ENCODE measurements at places on chromosomes 4 and X.

DNA sequence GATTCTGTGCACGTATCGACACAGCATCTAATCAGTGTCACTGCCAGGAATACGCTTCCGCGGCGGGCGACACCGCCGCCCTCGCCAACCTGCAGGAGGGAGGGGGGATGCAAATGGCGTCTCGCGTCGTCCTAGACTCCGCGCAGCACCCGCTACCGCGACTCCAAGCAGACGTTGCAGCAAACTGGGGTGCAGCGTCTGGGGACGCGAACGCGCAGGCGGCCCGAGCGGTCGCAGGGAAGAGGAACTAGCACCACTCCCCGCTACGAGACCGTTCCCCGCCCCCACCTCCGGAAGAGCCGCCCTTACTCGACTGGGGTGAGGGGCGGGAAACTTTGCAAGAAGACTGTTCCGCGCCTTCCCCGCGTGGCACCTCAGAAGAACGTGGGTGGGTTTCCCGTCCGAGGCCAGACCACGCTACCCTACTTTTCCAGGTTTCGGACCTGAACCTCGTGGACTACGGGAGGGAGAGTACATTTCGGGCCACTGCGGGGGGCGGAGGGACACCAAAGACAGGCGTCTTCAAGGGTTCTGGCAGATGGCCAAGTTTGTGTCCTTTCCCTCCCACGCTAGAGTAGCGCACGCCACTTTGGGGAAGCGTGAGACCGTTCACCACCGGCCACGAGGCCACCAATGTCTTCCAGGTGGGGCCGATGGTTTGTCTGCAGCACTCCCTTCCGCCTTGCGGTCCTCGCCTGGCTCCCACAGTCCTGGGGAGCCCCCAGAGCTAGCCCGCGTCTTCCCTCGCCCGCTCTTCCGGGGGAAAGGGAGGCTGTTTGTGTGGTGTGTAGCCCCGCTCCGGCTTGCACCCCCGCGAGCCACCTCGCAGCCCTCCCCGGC, 78.0 kb upstream of the BCOR start:
- no peak for DNase-seq

DNA sequence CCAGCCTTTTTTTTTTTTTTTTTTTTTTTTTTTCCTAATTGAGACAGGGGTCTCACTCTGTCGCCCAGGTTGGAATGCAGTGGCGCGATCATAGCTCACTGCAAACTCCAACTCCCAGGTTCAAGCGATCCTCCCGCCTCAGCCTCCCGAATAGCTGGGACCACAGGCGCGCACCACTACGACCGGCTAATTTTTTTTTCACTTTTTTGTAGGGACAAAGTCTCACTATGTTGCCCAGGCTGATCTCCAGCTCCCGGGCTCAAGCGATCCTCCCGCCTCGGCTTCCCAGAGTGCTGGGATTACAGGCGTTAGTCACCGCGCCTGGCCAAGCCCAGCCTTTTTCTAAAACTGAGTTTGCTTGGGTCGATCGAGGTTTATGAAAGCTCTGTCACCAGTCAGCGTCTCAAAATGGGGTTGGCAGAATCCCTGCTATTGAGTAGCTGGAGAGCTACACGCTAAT, 1.3 kb upstream of the OTUD5 start:
- DNase-seq: no peak

DNA sequence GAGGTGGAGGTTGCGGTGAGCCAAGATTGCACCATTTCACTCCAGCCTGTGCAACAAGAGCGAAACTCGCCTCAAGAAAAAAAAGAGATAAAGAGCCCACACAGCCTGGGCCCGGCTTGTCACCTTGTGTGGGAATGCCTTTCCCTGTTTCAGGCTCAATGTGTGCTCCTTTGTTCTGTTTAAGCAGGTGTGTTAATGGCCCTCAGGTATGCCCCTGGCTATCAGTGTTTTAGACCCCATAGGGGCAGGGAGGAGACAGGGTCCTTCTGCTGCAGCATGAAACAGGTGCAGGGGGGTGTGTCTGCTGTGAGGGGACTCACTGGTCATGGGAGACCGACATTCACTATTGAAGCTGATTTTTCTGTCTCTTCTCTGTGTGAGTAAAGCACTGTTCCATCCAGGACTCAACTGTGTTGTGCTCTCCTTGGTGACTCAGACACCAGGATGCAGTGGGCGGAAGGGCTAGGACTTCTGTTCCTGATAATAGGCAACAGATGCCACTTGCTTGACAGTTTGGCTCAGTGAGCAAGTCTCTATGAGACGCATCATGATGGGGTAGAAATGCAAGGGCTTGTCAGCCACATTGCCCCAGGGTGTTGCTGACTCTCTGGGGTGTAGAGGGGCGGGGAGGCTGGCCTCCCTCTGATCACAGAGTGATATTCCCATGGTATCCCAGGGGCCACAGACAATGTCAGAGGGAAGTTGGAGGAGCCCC, 15.6 kb upstream of the LAP3 start:
- DNase-seq: no peak

DNA sequence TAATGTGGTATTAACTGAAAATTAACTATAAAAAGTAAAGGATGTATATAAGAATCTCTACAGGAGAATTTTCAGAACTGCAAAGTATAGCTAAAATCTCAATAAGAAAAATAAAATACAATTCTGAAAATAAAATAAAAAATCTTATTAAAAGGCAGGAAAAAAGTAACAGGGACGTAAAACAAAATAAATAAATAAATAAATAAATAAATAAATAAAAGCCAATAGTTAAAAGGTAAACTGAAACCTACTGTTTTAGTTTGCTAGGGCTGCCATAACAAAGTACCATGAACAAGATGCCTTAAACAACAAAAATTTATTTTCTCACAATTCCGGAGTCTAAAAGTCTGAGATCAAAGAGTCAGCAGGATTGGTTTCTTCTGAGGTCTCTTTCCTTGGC, 140.6 kb downstream of the SPANXA1 start:
- DNase-seq: no peak

DNA sequence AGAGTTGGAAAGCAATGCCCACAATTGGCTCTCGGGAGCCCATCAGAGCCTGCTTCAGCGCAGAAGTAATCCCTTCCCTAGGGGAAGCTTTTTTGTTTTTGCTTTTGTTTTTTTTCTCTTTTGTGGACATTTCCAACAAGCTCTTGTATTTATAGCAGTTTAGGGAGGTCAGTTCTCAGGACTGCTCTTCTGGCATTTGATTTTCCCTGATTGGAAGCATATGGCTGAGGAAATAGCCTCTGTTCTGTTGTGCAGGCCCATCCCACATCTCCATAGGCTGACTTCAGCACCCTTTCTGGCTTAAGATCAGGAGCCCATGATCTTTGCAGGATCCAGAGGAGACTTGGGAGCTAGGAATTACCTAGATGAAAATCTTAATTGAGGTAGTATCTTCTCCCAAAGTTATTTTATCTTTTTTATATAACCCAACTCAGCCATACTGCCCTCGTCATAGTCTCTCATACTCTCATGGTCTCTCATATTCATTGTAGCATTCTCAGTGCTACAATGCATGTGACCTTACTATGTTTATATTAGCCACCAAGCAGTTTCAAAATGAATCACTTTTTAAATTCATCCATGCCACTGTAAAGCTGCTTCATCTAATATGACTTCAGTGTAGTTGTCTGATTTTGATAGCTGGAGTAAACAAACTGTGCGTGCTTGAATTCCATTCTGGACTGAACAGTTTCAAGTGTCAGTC, 16.7 kb downstream of the PAGE4 start:
- DNase-seq: no peak

- DNase-seq: no peak
Observed at GRCh38 chr4:40340030-40340429, 4.9 kb downstream of the CHRNA9 start.

DNA sequence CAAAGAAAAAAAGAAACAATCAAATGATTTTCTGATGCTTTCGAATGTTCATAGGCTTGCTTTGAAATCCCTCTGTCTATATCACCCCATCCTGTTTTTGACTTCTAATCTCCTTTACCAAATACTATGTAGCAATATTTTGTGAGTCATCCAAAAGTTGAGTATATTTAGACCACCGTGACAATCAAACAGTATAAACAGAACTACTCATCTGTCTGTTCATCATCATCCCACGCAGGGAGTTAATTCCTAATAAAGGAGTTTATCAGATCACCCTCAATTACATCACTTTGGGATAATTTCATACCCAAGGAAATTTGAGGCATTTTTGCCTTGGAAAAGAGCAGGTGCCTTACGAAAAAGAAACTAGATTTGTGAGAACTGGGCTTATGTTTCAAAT, 212.9 kb downstream of the CBR4 start:
- no peak for DNase-seq

DNA sequence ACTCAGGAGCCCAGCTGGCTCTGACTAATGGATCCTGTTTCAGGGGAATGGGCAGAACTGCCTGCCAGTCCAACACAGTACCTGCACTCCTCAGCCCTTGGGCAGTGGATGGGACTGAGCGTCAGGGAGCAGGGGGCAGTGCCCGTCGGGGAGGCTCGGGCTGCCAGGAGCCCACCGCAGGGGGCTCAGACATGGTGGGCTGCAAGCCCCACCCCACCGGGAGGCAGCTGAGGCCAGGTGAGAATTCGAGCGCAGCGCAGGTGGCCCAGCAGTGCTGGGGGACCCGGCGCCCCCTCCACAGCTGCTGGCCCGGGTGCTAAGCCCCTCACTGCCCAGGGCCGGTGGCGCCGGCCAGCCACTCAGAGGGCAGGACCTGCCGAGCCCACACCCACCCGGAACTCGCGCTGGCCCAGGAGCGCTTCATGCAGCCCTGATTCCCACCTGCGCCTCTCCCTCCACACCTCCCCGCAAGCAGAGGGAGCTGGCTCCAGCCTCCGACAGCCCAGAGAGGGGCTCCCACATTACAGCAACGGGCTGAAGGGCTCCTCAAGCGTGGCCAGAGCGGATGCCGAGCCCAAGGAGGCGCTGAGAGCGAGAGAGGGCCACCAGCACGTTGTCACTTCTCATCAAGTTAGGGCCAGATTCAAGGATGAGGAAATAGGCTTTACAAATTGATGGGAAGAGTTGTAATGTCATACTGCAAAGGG, 668.8 kb downstream of the GALNTL6 start:
- no peak for DNase-seq

DNA sequence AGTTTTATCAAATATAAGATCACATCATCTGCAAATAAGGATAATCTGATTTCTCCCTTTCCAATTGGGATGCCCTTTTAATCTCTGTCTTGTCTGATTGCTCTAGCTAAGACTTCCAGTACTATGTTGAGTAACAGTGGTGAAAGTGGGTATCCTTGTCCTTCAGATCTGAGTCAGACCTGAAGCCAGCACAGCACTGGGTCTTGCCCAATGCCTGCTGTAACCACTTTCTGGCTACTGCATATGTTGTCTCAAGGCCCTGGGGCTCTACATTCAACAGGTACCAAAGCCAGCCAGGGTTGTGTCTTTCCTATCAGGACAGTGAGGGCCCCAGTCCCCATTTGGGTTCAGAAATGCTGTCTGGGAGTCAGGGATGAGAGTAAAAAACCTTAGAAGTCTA, 90.3 kb downstream of the CYSLTR1 start:
- no peak for DNase-seq
